Vein endothelial cell (primary cell): ENCODE measurements at places on chromosomes 3 and 15. TPM values are rescaled to one million over a fixed set of nuclear protein-coding genes. Genes with fewer than 3 reads are reported as not detected.

The GOLGA6L4 gene
- 1.3 and 2.0 TPM in 2 replicates for total RNA-seq

The ARNT2 gene
- total RNA-seq, result under 0.01 and 0.76 TPM in 2 replicates

The WDR93 gene
- 0.10 TPM in 1 of 2 replicates, not detected in the other for total RNA-seq

The BCHE gene
- 3.8 and 11.1 TPM in 2 replicates for total RNA-seq

The TFRC gene
- total RNA-seq, result 161 and 195 TPM in 2 replicates

The ZNF80 gene
- not detected in 2 replicates for total RNA-seq

The FOXL2NB gene
- 0.33 TPM in 1 of 2 replicates, not detected in the other for total RNA-seq

The BMF gene
- total RNA-seq, result 3.1 and 4.6 TPM in 2 replicates

The SI gene
- not detected in 2 replicates for total RNA-seq
